ENCODE measurements at places on chromosomes 5 and 9.

GRCh38 chr5:126263591-126264184, 159.5 kb upstream of the GRAMD2B start:
- DNase-seq, result no peak

DNA sequence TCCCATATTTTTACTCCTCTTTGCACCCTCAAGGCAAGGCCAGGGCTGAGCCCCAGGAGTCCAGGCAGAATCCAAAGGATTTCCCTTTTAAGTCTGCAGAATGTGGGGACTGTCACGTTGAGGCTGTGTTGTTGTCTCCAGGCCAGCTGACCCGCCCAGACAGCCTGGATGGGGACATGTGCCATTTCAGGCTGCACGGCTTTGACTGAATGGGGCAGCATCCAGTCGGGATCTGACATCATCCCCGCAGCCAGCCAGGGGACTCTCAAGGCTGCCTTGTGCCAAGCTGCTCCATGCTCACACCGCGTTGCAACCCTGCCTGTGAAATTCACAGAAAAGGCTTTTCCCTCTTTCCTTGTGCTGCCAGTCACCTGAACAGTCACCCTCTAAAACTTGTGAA, 2.2 kb upstream of the ZNF366 start:
- no peak for DNase-seq

- no peak for DNase-seq
Observed at GRCh38 chr5:168978015-168978414, 322.9 kb downstream of the SLIT3 start.

GRCh38 chr5:169974121-169974770, 6.0 kb downstream of the INSYN2B start:
- no peak for DNase-seq

DNA sequence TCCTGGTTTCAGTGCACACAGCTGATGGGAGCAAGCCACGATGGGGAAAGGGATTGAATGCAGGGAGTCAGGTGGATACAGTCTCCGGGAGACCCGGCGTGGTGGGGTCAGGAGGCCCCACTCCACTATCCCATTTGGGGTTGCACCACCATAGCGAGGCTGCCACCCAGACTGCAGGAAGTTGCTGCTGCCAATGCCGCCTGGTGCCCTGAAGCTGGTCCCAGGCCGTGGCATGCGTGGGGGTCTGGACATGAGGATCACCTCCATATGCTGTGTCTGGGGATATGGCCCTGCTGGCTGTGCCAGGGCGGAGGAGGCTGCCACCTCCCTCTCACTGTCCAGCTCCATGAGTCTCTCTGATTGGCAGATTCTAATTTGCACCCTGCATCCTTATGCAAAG, 45.3 kb downstream of the COL5A1 start:
- no peak for DNase-seq

DNA sequence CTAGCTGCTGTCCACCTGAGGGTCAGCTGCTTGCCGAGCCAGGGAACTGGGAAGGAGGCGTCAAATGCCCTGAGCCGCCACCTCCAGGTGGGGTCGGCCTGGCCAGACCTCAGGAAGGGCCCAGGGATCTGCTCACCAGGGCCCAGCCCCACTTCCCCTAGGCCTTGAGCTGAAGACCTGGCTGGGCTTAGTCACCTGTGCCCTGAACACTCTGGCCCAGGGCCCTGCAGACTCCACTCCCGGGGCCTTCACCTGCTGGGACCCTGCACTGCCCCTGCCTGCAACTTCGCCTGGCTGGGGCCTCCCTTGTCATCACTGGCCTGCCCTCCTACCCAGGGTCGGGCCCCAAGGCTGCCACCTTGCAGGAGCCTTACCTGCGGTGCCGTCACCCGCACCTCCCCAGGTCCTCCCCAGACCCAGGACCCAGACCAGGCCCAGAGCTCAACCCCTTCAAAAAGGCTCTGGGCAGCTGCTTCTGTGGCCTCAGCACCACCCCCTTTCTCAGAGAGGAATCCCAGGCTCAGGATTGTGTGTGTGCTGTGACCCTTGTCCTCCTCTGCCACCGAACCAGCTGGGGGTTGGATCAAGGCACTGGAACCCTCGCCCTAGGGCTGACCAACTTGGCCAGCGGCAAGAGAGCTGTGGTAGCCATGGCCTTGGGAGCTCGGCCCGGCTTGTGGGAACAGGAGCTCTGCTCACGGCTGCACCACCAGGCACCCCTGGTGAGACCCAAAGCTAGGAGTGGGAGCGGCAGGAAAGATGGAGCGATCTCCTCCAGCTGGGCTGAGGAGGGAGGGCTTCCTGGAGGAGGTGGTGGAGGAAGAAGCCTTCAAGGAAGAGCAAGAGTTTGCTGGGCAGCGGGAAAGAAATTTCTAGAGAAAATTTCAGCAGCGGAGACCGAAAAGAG, 1.2 kb upstream of the NELFB start:
- no peak for DNase-seq

- DNase-seq, result no peak
Observed at GRCh38 chr5:133819977-133820471, 148.4 kb downstream of the C5orf15 start.

GRCh38 chr5:142697356-142698255, 11.7 kb upstream of the FGF1 start:
- DNase-seq, result no peak

DNA sequence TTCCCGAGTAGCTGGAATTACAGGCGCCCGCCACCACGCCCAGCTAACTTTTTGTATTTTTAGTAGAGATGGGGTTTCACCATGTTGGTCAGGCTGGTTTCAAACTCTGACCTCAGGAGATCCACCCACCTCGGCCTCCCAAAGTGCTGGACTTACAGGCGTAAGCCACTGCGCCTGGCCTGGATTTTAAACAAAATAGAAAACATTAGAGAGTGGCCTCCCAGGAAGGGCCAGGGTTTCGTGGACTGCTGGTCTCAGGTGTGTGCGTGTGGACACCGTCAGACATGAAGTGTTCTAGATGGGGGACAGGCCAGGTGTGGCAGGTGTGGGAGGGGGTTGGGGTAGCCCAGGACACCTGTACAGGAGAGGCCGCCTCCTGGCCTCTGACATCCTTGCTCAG, 7.0 kb upstream of the GBGT1 start:
- DNase-seq, result no peak

DNA sequence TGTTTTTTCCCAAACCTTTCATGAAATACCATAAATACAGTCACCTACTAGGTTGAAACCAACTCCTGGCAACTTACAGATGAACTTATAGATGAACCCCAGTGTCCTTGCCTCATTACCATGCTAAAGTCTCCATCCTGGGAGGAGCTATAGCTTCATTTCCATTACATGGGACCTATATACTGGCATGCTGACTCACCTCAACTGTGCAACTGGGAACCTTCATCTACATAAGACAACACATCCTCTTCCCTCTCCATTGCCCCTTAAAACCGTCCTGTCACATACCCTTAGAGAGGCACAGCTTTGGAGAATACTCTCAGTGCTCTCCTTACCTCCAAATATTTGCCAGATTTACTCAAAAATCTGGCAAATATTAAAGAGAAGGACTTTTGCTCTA, 638.3 kb downstream of the HTR1A start:
- no peak for DNase-seq

DNA sequence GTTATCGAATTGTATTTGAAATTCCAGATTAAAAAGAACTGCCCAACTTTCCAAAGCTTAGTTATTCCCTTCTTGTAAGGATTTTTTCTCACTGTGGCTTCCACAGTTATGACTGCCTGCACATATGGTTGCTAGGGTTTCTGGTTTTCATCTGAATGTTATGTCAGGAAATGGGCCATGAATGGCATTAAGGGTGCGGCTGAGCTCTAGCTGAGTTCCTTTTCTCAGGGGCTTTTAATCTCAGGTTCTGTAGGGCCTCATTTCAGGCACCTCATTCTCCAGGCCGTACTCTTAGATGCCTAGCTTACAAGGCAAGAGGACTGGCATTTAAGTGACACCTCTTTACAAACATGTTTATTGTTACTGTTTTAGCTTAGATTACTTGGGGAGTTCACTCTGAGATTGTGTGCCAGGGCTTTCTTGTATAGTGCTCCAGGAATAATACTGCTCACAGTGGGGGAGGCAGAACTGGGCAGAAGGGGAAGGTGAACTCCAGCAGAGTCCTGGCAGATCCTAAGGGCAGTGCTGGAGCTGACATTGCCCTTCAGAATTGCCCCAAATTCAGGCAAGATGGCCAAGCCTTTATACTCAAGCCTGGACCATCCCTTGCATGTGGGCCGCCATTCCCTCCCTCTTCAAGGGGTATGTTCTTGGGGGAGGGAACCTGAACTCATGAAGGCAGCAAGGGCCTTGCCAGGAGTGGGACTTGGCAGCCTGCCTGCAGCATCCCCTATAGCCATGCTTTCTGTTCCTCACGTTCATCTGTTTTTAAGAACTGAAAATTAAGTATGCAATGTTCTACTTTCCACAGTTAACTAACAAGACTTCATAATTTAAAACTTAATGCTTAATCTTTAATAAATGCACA, 111.5 kb downstream of the KDM4C start:
- no peak for DNase-seq

- no peak for DNase-seq
Observed at GRCh38 chr9:28927691-28928090, 1354.4 kb upstream of the C9orf72 start.

- DNase-seq, result no peak
Observed at GRCh38 chr5:61496446-61496845, 164.4 kb downstream of the ZSWIM6 start.
